GM03348 (cell line): ENCODE measurements at places on chromosomes 12 and 14.

GRCh38 chr14:55129428-55130195 lies 560 bp downstream of the LGALS3 start:
- DNase-seq: peak; percentile 86

GRCh38 chr14:89243741-89244140 lies 173.3 kb downstream of the FOXN3 start:
- no peak for DNase-seq

- DNase-seq: no peak
These were observed 169.0 kb downstream of the KICS2 start for GRCh38 chr12:64053117-64053516.

DNA sequence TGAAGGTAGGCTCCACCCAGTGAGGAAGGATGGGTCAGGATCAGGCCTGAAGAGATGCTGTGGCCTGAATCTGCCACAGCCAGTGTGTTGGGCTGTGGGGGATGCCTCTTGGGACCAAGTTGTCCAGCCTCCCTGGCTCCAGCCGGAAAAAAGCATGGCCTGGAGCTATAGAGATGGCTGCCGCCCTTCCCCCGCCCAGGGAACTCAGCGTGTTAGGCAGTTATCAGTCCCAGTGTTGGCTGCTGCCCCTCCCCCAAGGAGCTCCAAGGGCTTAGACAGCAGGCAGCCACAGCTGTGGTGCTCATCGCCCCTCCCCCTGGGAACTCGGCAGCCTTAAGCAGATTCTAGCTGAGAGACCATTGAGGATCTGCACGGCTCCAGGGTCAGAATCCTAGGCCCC lies 158.0 kb downstream of the CAPZA3 start:
- DNase-seq: no peak

DNA sequence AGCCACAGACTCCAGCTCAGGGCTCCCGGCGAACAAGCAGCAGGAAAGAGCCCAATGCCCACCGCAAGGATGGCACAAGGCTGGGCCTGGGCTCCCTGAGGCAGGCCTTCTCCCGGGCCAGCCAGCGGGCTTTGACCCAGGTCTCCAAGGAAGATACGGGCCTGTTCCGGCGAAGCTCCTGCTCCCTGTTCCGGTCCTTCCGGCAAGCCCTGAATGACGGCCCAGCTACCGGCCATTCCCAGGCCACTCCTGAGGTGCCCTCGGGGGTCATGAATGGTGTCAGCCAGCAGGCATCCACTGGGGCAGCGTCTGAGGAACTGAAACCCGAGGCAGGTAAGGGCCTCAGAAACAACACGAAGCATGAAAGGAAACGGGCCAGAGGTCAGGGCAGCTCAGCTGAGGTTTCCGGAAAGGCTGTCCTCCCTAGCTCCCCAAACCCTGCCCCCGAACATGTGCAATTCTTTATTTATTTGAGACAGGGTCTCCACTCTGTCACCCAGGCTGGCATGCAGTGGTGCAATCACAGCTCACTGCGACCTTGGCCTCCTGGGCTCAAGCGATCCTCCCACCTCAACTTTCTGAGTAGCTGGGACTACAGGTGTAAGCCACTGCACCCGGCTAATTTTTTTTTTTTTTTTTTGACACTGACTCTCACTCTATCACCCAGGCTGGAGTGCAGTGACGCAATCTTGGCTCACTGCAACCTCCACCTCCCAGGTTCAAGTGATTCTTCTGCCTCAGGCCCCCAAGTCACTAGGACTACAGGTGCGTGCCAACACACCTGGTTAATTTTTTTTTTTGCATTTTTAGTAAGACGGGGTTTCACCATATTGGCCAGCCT lies 6.0 kb downstream of the EXOC3L4 start:
- DNase-seq: no peak

DNA sequence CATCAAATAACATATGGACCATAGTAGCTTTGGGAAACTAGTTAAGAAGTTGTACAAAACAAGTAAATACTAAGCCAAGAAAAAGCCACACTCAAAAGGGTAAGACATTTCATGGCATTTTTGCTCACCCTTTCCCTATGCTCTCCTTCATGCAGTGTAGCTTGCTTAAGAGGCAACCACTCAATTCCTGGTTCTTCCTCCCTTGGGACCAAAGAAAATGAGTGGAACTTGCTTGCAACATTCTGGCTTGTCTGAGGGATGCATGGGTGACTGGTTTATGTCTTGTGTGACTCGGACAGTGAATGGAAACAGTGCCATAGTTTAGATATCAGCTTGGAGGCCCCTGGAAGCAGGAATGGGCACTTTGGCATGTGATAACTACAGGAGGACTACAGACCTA lies 252.0 kb upstream of the ARID2 start:
- DNase-seq: no peak

GRCh38 chr12:57126561-57126960 lies 1.7 kb upstream of the LRP1 start:
- no peak for DNase-seq

DNA sequence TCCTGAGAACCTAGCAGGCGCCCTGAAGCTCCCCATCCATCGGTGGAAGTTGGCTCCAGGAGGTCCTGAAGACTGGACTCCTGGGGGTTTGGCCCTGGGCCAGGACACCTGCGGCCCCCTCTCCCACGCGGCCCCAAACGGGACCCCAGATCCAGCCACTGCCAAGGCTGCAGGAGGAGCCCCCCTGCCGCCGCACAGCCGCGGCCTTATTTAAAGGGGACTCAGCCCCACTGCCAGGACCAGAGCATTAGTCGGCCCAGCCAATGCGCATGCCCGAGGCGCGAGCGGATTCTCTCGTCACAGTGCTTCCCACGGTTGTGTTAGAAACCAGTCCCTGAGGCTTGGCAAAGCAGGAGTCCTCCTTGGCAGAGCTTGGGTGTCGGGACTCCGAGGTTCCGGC lies 775.2 kb upstream of the ALG10B start:
- DNase-seq: no peak

DNA sequence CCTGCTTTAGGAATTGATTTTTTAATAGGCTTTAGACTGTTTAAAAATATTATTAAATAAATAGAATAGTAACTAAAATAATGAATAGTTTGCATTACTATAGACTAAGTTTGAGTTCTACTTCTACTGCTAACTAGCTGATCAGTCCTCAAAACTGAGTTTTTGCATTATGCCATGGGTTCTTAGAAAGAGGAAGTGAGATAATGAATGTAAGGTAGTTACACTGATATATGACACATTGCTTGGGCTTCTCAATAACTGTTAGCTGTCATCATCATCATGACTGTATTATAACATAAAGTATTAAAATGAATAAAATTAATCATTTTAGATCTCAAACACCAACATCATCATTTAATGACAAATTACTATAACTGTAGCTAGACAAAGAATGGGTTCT lies 949.7 kb downstream of the TRHDE start:
- no peak for DNase-seq

DNA sequence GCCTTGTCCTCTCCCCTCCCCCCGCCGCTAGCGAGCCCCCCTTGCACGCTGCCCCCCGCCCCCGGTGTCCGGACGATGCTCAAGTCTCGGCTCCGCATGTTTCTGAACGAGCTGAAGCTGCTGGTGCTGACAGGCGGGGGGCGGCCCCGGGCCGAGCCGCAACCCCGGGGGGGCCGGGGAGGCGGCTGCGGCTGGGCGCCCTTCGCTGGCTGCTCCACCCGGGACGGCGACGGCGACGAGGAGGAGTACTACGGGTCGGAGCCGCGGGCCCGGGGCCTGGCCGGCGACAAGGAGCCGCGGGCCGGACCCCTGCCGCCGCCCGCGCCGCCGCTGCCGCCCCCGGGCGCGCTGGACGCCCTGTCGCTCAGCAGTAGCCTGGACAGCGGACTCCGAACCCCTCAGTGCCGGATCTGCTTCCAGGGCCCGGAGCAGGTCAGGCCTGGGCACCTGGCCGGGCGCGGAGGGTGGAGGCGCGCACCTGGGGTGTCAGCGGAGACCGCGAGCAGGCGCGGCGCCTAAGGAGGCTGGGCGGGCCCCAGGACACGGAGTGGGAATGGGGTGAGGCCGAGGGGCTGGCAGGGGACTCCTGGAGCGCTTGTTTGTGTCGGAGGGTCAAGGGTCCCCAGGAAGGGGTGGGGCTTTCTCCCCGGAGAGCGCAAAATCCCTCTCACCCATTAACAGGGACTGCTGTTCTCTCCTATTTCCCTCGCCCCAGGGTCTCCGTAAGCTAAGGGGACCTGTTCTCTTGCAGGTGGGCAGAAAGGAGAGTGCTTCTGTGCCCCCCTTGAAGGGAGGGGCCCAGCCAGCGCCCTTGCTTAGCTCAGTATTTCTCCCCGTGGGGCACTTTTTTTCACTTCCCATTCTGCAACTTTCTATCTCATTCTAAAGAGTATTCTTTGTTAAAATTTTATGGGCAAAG lies 810 bp downstream of the MARCHF9 start:
- no peak for DNase-seq

GRCh38 chr12:102848832-102849231 lies 68.2 kb downstream of the PAH start:
- DNase-seq: no peak

GRCh38 chr12:123614531-123614930 lies 12.6 kb downstream of the DDX55 start:
- DNase-seq: peak; percentile 61

- DNase-seq: no peak
These were observed 76.3 kb downstream of the COX16 start for GRCh38 chr14:70283156-70283555.

DNA sequence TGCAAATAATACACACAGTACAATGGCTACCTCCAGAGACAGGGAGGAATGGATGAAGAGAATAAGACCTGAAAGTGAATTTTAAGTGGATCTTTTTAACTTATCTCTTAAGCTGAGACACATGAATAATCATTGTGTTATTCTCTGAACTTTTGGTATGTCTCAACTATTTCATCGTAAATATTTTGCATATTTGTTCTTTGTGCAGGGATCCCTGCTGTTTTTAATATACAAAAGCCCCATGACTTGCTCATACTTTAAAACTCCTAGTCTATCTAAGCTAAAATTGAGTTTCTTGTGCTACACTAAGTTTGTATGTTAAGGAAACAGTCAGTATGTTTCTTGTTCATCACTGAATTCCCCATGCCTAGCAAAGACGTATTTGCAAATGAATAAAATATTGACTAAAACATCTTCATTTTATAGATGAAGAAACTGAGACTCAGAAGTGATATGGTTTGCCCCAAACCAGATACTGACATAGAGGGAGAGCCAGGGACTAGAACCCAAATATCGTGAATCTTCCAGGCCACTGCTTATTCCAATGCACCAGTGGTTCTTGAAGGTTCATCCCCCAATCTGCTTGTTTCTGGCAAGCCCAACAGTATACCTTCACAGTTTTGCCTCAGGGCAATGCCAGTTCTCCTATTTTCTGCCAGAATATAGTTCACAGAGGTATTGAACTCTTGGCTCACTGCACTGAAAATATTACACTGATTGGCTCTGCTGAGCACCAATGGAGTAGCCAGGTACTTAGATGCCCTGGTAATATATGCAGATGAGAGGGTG lies 356.9 kb downstream of the MED13L start:
- peak; percentile 64 for DNase-seq

DNA sequence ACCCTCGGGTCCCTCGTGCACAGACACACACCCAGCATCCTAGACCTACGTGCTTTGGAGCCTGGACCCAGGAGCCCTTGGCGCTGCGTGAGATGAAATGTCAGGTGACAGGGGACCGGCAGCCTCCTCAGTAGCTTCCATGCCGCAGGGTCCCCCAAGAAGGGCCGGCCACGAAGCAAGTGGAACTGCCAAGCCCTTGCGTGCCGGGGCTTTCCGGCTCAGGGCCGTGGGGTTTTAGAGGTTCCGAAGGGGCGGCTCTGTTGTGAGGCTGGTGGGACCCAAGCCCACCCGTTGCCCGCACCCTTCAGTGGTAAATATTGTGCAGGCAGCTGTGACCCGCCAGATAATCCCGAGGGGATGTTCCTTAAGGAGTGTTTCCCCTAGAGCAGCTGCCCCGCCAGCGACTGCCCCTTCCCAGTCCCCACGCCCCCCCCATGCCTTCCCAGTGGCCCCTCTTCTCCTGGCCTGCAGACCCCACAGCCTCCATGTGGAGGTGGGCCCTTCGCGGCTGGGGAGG lies 133.7 kb downstream of the ADGRD1 start:
- no peak for DNase-seq

DNA sequence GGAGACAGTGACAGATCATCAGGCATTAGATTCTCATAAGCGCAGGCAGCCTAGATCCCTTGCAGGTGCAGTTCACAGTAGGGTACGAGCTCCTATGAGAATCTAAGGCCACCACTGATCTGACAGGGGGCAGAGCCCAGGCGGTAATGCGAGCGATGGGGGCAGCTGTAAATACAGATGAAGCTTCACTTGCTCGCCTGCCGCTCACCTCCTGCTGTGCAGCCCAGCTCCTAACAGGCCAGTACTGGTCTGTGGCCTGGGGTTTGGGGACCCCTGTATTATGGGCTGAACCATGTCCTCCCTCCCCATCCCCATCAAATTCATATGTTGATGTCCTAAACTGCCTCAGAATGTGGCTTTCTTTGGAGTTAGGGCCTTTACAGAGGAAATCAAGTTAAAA lies 63.2 kb downstream of the NOS1 start:
- DNase-seq: no peak

- DNase-seq: peak; percentile 82
These were observed 7.4 kb downstream of the TCP11L2 start for GRCh38 chr12:106309671-106310505.

DNA sequence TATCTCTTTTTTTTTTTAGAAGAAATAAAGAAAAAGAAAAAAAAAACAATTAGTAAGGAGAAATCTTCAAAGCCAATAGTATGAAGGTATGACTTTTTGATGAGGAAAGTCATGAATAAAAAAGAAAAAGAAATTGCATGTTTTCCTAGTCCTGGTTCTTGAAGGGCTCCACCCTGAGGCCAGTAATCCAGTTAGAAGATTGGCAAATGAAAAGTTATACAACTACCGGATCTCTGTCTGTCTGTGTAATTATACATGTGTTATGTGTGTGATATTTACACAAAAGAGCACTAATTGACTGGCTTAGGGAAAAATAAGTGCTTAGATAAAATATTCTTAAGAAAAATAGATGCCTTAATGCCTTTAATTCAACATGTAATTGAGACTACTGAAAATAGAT lies 28.4 kb downstream of the SDR9C7 start:
- DNase-seq: no peak

GRCh38 chr14:94451826-94452225 lies 774 bp downstream of the SERPINA11 start:
- DNase-seq: no peak

DNA sequence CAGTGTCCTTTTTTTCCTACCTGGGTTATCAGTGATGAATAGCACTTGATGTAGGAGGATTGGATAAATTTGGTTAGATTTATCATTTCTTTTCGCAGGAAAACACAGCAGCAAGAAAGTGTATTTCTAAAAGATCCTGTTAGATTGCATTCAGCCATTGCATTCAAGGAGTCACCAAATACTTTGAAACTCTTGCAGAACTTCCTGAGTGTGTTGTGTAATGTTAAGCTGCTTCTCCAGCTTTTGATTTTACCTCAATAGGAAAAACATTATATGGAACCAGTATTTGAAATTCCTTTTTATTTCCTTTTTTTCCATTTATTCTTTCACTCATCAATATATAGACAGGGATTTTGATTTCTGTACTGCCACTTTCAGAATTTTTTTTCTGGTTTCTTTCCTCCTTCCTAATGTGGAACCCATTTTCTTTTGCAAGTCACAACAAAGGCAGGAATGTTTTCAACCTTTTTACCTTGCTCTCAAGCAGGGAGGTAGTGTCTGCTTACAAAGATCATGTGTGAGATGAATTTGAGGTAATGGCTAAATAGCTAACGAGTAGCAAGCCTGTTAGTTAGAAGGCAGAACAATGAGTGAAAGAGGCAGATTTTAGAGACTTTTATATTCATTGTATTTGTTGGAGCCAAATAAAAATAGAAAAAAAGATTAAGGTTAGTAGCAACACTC lies 56.2 kb downstream of the PPHLN1 start:
- DNase-seq: peak; percentile 54
